ENCODE measurements at places on chromosomes 3 and 15. TPM values are rescaled to one million over a fixed set of nuclear protein-coding genes. Genes with fewer than 3 reads are reported as not detected.

- no peak for DNase-seq
Observed at GRCh38 chr3:47846880-47847248, 43.9 kb downstream of the DHX30 start.

DNA sequence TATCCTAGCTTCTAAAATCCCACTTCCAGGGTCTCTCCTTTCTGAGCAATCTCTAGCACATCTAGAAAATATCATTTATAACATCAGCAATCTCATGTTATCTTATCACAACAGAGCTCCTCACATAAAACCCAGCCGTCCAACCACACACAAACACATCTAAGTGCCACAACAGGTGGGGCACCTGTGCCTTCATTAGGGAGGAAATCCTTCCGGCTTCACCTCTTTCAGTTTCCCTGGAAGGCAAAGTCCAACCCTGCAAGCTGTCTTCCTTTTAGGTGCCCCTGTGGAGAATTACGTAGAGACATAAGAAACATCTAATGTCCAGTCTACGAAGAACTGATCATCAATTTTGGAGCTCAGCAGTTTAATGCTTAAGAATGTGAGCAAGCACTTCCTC, 1.6 kb downstream of the ZDHHC3 start:
- DNase-seq: no peak

DNA sequence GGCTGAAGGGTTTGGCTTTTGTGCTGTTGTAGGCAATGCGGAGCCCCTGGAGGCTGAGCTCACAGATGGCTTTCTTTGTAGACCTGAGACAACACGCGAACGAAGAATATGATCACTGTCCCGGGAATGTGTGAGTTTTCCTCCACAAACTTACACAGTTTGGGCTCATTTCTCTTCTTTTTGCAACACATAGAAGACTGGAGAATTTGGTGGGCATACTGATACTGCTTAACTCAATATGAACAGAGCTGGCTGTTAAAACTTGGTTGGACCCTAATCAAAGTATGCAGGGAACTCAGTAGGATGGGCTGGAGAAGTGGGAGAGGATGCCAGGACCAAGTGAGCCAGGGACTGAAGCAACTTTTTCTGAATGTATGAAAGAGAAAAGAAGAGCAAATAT, 12.2 kb upstream of the RFC4 start:
- no peak for DNase-seq

The PPARG gene
- total RNA-seq: 1.8 TPM

- no peak for DNase-seq
Observed at GRCh38 chr15:60351066-60351465, 46.7 kb downstream of the ANXA2 start.

DNA sequence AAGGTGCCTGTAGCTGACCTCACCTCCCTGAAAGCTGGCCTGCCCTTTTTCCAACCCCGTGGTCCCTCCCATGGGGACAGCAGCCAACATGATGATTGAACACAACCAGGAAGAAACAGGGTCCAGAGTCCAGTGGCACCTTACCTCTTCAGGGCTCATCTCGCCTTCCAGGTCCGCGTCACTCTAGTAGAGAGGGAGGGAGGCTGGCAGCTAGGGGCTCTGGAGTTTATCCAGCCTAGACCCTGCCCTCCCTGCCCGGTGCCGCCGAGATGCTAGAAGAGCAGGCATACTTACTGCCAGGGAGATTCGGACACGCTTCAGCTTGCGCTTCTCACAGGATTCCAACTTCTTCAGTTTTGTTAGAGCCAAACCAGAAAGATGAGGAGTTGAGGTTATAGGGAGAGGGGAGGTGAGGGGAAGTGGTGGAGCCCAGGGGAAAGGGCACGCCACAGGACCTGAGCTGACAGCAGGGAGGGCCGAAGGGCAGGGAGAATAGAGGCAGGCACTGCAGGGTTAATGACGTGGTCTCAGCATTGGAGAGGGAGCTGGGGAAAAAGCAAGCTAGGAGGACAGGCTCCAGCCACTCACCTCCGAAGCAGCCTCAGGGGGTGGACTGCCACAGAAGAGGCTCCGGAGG, 9.1 kb downstream of the CLCN2 start:
- DNase-seq: no peak

The ADAMTS9 gene
- not detected for total RNA-seq

DNA sequence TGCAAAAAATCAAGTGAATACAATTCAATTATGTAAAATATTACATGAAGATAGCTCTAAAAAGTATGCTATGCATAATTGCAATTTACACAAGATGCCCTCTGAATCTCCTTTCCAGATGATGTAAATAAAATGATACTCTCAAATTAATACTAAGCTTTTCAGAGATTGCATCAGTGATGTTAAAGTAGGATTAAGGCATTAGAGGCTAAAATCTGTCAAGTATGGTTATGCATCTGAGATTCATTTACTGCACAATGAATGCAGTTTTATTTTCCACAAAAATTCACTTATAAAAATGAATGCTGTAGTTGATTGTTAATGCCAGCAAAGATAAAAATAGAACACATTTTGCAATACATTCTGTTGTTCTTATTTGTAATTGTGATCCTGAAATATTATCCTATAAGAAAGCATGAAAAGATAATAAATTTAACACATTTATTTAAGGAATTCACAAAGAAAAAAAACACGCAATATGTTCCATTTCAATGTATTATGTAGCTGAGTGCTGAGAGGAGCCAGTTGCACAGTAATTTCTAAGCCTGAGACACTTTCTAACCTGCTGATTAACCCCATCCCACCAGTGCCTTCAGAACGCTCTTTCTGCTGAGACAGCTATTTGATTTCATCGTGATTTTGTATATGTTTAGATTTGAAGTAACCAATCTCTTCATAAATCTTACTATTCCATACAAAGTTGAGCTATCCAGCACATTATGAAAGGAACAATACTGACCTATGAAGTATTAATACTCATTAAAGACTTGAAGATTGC, 224.4 kb downstream of the CADM2 start:
- DNase-seq: no peak

DNA sequence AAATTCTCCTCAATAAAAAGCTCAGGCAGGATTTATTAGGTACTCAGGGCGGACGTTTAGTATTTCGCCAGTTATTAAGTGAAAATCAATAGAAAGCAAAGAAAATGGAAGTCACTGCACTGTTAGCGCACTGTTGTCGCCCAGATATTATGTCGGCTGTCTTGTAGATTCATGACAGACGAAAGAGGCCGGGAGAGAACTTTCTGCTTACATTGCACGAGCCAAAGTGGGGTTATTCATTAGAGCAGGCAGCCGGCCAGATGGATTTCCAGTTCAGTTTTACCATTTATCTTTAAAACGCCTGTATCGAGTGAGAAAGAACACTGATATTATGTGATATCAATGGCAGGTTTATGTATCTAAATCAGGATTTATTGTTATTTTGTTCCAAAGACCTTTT, 866.0 kb upstream of the NR2F2 start:
- no peak for DNase-seq

- DNase-seq: no peak
Observed at GRCh38 chr3:30453360-30454039, 152.9 kb upstream of the TGFBR2 start.

All from activated T-cell treated with anti-CD3 and anti-CD28 coated beads, Interleukin-2, amount 50 U/mL, for 4 hours (primary cell).